ENCODE measurements at places on chromosomes 3 and 15.

DNA sequence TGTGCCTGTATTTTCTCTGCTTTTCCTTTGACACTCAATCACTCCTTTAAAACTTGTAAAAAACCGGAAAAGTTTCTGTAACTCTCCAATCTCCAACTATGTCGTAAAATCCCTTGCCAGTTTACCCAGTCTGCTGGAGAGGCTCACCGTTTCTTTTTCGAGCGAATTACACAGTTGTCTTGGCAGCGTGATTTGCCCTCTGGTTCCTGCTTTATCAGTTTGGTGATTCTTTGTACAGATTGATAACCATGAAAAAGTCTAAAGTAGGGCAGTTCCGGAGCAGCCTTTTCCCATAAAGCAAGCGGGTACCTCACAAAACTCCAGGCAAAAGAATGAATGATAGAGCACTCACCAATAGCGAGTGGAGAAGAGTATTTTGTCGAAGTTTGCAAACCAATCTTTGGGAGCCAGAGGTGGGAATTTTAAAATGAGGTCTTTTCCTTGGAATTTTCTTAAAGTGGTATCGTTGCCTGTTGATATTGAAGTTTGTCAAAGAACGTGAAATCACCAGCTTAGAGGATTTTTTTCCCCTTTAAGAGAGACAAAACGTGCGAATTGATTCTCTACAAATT, at the start of gene TTC23:
TSS of gene TTC23 (minus strand) at position 312 of the 572 bp plus-strand sequence. CDS start 20,869 bp downstream, outside the sequence.
- DNase-seq, result no peak

DNA sequence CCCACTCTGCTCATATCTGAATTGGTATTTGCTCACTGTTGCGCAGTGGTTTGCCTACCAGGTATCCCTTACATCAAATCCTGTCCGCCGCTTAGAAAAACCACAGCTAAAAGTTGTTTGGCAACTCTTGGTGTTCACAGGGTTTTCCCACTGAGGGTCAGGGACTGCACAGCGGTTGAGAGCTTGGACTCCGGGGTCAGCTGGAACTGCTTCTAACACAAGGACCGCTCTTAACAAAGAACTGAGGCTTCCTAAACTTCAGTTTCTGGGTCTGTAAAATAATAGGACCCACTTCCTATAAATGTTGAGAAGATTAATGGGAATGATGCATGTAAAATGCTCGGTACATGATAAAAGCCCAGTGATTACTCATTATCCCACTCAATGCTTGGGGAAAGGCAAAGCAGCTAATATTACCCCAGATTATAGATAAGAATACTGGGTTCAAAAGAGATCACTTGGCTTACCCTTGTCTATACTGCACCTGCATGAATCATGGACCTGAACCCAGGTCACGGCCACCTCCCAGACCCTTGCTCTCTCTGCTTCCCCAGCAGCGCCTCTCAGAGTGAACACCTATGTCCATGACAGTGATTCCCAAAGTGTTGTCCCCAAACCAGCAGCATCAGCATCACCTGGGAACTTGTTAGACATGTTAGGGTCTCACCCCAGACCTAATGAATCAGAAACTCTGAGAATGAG, 36.1 kb downstream of the LIPC start:
- DNase-seq, result no peak

DNA sequence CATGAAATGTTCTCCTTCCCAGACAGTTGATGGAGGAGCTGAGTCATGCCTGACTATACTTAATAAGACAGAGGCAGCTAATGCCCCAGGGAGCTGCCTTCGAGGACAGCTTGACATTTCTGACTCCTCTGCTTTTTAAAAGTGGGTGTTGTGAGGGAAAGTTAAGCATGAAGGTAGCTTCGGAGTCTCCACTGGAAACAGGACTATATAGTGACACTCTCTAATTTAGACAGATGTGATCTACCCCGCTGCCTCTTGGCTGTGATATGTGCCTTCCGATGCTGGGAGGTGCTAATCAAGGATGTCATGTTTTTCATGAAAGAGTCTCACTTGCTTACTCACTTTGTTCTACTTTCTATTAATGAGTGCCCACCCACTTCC, 72.7 kb downstream of the IL1RAP start:
- peak; percentile 34 for DNase-seq

GRCh38 chr3:197080344-197080743, 50.7 kb upstream of the MELTF start:
- DNase-seq, result no peak

DNA sequence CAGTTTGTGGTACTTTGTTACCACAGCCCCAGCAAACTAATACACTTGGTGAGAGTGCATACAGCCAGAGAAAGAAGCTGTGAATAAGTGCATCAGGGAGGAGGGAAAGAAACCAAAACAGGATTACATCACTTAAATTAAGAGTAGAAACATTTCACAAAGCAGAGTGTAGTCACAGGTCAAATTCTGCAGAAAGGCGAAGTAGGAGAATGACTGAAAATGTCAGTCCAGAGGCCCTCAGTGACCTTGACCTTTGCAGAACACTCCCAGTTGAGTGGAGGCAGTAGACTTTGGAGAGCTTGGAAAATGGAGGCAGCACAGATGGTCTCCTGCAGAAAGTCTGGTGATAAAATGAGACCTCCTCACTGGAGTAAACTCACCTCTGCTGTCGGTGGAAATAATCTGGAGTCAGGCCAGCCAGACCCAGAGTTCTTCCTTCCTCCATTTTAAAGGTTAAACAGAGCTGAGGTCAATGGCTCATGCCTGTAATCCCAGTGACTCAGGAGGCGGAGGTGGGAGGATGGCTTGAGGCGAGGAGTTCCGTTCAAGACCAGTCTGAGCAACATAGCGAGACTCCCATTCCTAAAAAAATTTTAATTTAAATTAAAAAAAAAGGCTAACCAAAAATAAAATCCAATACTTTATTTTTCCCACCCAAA, 5.0 kb downstream of the CD86 start:
- no peak for DNase-seq

GRCh38 chr3:47473391-47473790, 2.4 kb downstream of the SCAP start:
- DNase-seq, result no peak

DNA sequence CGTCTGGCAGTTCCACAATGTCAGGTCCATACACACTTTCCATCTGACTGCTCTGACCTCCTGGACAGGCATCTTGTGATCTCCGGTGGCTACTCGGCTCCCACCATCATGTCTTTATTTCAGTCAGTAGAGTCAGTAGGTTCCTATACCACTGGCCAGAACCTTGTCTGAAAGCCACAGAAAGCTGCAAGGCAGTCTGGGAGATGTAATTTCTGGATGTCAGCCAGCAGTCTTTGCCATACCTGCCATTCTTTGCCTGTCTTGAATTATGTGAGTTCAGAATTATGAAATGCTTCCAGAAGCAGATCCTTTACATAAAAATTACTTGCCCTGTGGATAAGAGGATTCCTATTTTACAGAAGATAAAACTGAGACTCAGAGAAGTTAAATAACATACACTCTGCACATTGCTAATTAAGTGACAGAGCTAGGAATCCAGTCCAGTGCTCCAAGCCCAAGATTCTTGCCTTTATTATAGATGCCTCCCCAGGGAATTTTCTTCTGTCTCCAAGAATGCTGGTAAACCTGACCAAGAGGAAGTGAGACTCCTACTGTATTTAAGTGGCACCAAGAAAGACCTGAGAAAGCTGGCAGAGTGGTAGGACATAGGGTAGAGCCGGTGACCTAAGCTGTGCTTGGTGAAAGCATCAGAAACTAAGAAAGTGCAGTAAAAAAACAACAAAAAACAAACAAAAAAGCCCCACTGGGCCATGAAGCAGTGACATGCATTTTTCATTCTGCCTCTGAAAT, 75.6 kb downstream of the IQCH start:
- DNase-seq, result no peak

DNA sequence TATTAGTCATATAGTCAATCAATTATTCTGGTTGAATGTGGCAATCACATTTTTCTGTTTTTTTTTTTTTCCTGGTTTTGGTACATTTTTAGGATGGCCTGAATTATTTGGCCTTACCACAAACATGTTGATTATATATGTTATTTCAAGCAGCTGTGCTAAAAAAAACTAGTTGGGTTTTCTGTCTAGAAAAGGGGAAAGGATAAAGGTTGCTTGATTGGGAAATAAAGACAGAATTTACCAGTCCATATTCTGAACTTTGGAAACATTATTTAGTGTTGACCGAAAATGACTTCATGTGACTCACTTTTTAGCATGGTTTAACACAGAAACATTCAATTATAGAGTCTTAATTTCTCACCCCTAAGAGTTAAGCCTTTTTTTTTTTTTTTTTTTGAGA, 8.1 kb downstream of the MORF4L1 start:
- no peak for DNase-seq

GRCh38 chr3:58082047-58082446, 73.8 kb downstream of the FLNB start:
- no peak for DNase-seq

DNA sequence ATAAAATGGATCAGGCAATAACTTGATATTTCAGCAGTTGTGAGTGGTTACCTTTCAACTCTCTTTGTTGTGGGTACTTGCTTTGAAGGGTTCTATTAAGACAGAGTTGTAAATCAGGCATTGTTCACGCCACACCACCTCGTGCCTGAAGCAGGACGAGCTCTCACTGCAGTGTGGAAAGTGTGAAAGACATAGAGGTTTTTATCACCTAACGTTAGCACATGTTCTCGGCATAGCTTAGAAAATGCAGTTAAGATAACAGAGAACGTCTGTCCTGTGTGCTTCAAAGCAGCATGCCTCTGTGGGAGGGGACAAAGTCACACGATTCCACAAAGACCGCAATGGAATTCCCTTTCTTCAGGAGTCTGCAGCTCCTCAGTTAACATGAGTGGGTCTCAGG, 7.8 kb downstream of the ADAMTS17 start:
- DNase-seq, result no peak

DNA sequence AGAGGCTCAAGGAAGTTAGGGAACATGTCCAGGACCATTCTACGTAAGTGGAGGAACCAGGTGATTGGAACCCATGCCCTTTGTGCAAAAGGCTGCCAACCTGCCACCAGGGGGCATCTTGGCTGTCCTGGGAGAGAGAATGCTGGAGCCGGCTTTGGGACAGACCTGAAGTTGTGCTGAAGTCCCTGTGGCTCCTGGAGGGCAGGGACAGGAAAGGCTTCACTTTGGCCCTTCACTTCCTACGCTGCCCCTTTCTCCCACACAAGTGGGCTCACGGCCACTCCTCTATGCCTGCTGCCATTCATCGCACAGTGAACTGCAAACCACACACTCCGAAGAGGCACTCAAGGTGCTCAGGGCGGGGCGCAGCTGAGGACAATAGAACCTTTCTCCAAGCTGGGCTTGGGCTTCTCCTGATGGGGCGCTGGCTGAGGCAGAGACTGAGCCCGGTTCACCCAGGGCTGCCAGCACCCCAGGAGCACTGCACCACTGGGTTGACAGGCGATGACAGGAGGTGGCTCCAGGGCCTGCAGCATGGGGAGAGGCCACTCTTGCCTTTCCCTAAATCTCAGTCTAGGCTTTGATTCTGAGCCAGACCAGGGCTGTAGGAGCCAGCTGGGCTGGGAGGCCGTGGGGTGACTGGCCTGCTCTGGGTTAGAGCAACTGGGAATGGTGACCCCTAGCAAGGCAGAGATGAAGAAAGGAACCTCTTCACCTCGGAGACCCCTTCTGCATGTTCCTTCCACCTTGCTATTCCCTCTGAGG, 8.4 kb downstream of the SHF start:
- DNase-seq, result peak; percentile 26
